ENCODE measurements at places on chromosomes 3 and 15. TPM values are rescaled to one million over a fixed set of nuclear protein-coding genes. Genes with fewer than 3 reads are reported as not detected.

GRCh38 chr3:112497897-112498548 lies 1.2 kb downstream of the BTLA start:
- no peak for DNase-seq
- no peak overlapping the region for H3K4me3 ChIP-seq
- no peaks in the 10 kb centered on the region for H3K4me1 ChIP-seq
- no peaks in the 10 kb centered on the region for H3K27me3 ChIP-seq
- no peaks in the 10 kb centered on the region for H3K36me3 ChIP-seq

- peak overlapping the region; percentile 69 for H3K27ac ChIP-seq
- no peaks in the 10 kb centered on the region for H3K27me3 ChIP-seq
- no peak for DNase-seq
- H3K36me3 ChIP-seq, result no peaks in the 10 kb centered on the region
- H3K4me1 ChIP-seq, result peaks cover 38% of the 10 kb centered on the region
These were observed 93.4 kb upstream of the NR2E3 start for GRCh38 chr15:71716990-71717389.

DNA sequence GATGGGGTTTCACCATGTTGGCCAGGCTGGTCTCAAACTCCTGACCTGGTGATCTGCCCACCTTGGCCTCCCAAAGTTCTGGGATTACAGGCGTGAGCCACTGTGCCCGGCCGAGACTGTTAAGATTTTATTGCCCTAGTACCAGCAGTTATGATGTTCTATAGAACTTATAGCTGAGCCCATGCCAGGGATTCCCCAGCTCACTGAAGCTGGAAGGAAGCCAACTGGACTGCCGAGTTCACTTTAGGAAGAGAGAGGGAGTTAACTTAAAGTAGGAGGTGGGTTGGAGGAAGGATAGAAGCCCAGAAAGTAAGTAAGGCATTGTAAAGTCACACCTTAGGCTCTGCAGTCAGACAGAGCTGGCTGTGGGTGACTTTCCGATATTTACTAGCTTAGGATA lies 101.1 kb upstream of the BOC start:
- no peaks in the 10 kb centered on the region for H3K27me3 ChIP-seq
- H3K27ac ChIP-seq, result no peak overlapping the region
- H3K4me1 ChIP-seq, result no peaks in the 10 kb centered on the region
- no peaks in the 10 kb centered on the region for H3K36me3 ChIP-seq
- no peak for DNase-seq

- no peak for DNase-seq
- H3K36me3 ChIP-seq, result no peaks in the 10 kb centered on the region
- H3K27me3 ChIP-seq, result no peaks in the 10 kb centered on the region
- no peak overlapping the region for H3K27ac ChIP-seq
- no peaks in the 10 kb centered on the region for H3K4me1 ChIP-seq
These were observed 42.1 kb downstream of the USF3 start for GRCh38 chr3:113654310-113654709.

GRCh38 chr3:127164615-127165014 lies 28.3 kb upstream of the PRR23E start:
- H3K27me3 ChIP-seq, result no peaks in the 10 kb centered on the region
- H3K36me3 ChIP-seq, result no peaks in the 10 kb centered on the region
- no peak for DNase-seq
- no peak overlapping the region for H3K27ac ChIP-seq
- no peak overlapping the region for H3K4me3 ChIP-seq

- no peak for DNase-seq
- no peaks in the 10 kb centered on the region for H3K4me1 ChIP-seq
- no peaks in the 10 kb centered on the region for H3K36me3 ChIP-seq
- no peak overlapping the region for H3K4me3 ChIP-seq
- no peak overlapping the region for H3K27ac ChIP-seq
These were observed 116.1 kb upstream of the CMC1 start for GRCh38 chr3:28125342-28125741.

- H3K27ac ChIP-seq, result no peak overlapping the region
- no peaks in the 10 kb centered on the region for H3K27me3 ChIP-seq
- H3K4me3 ChIP-seq, result no peak overlapping the region
- no peaks in the 10 kb centered on the region for H3K36me3 ChIP-seq
- no peaks in the 10 kb centered on the region for H3K4me1 ChIP-seq
These were observed 359.7 kb downstream of the EFHB start for GRCh38 chr3:19574268-19574667.

GRCh38 chr3:182797876-182798275 lies 4.6 kb downstream of the ATP11B start:
- no peaks in the 10 kb centered on the region for H3K36me3 ChIP-seq
- peaks cover 47% of the 10 kb centered on the region for H3K4me1 ChIP-seq
- no peak for DNase-seq
- H3K4me3 ChIP-seq, result no peak overlapping the region
- no peaks in the 10 kb centered on the region for H3K27me3 ChIP-seq
- no peak overlapping the region for H3K27ac ChIP-seq

- no peak for DNase-seq
- no peak overlapping the region for H3K27ac ChIP-seq
- no peaks in the 10 kb centered on the region for H3K27me3 ChIP-seq
- H3K36me3 ChIP-seq, result no peaks in the 10 kb centered on the region
- H3K4me3 ChIP-seq, result no peak overlapping the region
- H3K4me1 ChIP-seq, result no peaks in the 10 kb centered on the region
These were observed 10.2 kb upstream of the HTR3C start for GRCh38 chr3:184042617-184043016.

IL5RA gene
- not detected for total RNA-seq

TMCO5A gene
- total RNA-seq, result not detected
